ENCODE measurements at places on chromosomes 3 and 15.

- DNase-seq: no peak
These were observed 319.2 kb upstream of the TRIM42 start for GRCh38 chr3:140358686-140359085.

DNA sequence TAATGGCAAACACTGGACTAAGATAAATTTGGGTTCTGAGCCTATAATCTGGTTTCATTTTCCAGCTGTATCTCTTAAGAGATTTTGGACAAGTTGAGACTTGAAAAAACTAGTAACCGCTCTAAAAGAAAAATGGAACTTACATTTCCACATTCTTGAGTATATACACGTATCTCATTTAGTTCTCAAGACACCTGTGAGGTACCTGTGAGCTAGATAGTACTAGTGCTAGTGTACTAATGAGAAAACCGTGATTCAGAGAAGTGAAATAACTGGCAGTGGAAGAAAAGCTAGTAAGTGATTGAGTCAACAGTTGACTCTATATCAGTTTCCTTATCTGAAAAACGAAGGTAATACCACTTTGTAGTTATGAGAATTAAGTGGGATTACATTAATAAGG lies 62.2 kb upstream of the PAQR5 start:
- DNase-seq: no peak

- no peak for DNase-seq
These were observed 193.8 kb upstream of the TLE3 start for GRCh38 chr15:70291305-70292075.

DNA sequence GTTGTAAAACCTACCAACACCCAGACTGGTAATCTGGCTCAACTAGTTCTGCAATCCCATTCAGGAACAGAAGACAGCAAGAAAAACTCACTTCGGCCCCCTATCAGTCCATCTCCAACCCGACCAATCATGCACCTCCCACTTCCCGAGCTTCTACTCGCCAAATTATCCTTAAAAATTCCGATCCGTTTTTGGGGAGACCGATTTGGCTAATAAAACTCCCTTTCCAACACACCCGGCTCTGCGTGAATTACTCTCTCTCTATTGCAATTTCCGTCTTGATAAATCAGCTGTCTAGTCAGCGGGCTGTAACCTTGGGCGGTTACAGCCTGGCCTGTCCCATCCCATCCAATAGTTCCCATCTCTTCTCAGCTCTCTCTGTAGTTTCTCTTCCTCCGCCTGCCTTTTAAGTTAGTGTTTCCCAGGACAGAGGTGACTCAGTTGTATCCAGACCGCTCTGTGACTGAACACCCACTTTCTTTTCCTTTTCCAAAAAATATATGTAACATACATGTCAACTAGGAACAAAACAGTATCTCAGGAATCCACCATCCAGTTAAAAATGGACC lies 780 bp upstream of the ACAD9 start:
- DNase-seq: no peak

DNA sequence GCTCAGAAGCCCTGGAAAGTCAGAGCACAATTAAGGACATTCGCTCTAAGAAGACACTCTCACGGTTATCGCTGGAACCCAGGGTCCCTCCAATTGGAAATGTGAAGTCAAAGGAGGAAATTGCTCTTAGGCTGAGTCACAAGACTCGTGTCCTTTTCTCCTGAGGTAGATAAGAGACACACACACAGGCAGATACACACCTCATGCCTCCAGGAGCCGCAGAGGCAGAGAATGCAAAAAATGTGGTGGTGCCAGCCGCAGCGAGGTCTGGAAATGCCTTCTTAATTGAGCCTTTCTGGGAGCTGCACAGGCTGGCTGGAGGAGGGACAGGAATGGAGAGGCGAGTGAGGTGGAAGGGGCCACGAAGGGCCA lies 189.3 kb downstream of the OPA1 start:
- no peak for DNase-seq

DNA sequence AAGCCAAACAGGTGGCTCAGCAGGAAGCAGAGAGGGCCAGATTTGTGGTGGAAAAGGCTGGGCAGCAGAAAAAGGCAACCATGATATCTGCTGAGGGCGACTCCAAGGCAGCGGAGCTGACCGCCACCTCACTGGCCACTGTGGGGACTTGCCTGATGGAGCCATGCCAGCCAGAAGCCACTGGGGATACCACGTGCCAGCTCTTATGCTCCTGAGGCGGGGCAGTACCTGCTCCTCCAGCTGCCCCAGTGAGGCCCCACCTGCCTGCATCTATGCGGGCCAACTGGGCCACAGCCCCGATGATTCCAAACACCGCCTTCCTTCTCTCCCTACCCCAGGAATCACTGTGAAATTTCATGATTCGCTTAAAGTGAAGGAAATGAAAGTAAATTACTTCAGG lies 22.9 kb upstream of the ARIH1 start:
- no peak for DNase-seq

DNA sequence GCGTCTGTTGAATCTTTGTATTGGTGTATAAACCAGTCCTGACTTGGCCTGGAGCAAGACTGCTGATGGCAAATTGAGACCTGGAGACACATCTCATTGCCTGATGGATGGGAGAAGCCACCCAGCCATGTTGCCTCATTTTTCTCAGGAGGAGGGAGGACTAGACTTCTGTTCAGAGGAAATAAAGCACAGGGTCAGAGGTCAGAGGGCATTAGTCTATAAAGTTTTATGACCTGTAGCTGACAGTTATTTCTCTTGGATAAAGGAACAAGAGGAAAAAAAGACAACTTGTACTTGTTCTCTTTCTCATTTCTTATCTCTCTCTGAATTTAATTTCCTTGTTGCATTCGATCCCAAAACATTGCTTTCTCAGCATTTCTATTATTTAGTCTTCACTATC lies 775.9 kb downstream of the SQOR start:
- no peak for DNase-seq

DNA sequence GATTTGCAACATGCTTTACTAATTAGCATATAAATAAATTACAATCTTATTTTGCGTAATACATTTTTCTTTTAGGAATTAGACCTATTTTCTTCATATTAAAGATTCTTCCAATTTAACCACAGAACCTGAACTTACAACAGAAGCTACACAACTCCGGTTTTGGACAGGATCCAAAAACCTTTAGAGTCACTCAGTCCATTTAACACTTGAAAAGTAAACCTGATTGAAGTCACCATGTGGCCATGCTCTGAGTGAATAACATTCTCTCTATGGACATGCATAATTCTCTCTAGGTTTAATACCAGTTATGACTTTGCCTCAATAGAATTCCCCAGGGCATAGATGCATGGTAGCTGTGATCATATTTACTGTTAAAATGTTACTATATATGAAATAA lies 751.0 kb downstream of the VGLL3 start:
- no peak for DNase-seq

- no peak for DNase-seq
These were observed 55.2 kb downstream of the PPM1L start for GRCh38 chr3:160811237-160811548.

- DNase-seq: no peak
These were observed 198.5 kb downstream of the THSD4 start for GRCh38 chr15:71313806-71314205.

DNA sequence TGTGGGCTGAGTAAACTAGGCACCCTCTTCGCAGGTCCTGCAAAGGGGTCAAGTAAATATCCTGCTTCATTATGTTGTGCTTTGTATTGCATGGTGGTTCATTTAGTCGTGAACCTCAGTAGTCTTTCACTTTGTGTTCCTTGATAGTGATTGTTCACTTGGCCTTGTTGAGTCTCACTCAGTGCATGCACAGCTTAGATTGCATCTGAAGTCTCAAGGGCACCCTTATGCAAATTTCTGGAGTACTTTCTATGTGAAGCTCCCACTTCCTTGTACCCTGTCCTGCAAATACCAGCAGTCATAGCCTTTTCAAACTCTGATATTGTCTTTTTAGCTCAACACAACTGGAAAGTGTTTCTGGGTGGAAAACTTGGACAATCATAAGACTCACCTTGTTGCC lies 519.2 kb downstream of the NAALADL2 start:
- no peak for DNase-seq

- no peak for DNase-seq
These were observed 84.4 kb downstream of the LARS2 start for GRCh38 chr3:45472795-45473194.
